ENCODE measurements at places on chromosomes 7 and 10. TPM values are rescaled to one million over a fixed set of nuclear protein-coding genes. Genes with fewer than 3 reads are reported as not detected.

The SLC26A5 gene
- total RNA-seq: not detected

GRCh38 chr10:75924309-75924902 lies 493.0 kb downstream of the LRMDA start:
- H3K4me3 ChIP-seq: no peak overlapping the region
- no peaks in the 10 kb centered on the region for H3K4me1 ChIP-seq

GRCh38 chr7:123640583-123640982 lies 15.1 kb upstream of the LMOD2 start:
- peaks cover 12% of the 10 kb centered on the region for H3K4me1 ChIP-seq
- H3K4me3 ChIP-seq: no peak overlapping the region
- H3K36me3 ChIP-seq: no peaks in the 10 kb centered on the region
- no peak for DNase-seq
- no peak overlapping the region for H3K27ac ChIP-seq

- no peak overlapping the region for H3K4me3 ChIP-seq
- no peak for DNase-seq
- no peaks in the 10 kb centered on the region for H3K27me3 ChIP-seq
- no peaks in the 10 kb centered on the region for H3K36me3 ChIP-seq
Measured at GRCh38 chr10:70523057-70523456, 44.5 kb downstream of the PALD1 start.

DNA sequence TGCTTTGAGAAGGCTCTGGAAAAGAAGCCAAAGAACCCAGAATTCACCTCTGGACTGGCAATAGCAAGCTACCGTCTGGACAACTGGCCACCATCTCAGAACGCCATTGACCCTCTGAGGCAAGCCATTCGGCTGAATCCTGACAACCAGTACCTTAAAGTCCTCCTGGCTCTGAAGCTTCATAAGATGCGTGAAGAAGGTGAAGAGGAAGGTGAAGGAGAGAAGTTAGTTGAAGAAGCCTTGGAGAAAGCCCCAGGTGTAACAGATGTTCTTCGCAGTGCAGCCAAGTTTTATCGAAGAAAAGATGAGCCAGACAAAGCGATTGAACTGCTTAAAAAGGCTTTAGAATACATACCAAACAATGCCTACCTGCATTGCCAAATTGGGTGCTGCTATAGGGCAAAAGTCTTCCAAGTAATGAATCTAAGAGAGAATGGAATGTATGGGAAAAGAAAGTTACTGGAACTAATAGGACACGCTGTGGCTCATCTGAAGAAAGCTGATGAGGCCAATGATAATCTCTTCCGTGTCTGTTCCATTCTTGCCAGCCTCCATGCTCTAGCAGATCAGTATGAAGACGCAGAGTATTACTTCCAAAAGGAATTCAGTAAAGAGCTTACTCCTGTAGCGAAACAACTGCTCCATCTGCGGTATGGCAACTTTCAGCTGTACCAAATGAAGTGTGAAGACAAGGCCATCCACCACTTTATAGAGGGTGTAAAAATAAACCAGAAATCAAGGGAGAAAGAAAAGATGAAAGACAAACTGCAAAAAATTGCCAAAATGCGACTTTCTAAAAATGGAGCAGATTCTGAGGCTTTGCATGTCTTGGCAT lies 4.8 kb downstream of the IFIT2 start:
- H3K4me1 ChIP-seq: peaks cover 27% of the 10 kb centered on the region
- H3K36me3 ChIP-seq: no peaks in the 10 kb centered on the region
- no peak for DNase-seq
- H3K27ac ChIP-seq: no peak overlapping the region
- no peaks in the 10 kb centered on the region for H3K27me3 ChIP-seq
- H3K4me3 ChIP-seq: no peak overlapping the region

DNA sequence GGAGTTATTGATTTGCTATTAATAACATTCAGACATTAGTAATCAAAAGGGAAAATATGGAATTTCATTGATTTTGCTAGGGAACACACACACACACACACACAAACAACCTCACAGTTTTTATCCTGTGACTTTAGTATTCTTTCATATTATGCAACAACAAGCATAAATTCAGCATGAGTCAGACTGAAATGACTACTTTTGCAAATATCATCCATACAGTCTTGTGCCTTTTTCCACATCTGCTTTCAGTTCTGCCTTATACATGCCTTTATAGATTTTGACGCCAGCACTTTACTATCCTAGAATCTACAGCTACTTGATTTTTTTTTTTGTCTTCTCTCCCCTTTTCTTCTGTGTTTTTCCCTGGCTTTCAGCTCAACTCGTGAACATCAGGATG lies 975.8 kb upstream of the LRRTM3 start:
- H3K27ac ChIP-seq: no peak overlapping the region
- no peaks in the 10 kb centered on the region for H3K4me1 ChIP-seq
- H3K4me3 ChIP-seq: no peak overlapping the region
- H3K27me3 ChIP-seq: no peaks in the 10 kb centered on the region
- H3K36me3 ChIP-seq: no peaks in the 10 kb centered on the region

DNA sequence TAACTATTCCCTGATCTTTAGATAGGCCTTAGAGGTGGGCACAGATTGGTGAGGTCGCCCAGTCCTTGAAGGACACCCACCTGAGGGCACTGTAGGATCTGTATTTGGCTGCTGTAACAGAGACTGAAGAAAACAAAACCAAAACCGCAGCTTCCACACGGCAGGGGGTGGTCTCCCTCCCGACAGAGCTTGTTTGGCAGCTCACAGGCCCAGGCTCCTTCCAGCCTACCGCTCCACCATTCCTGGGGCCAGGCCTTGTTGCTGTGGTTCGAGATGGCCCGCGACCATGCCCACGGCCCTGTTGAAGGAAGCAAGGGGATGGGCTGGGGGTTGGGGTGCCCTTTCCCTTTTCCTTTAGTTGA lies 30.4 kb downstream of the ZNF783 start:
- H3K27ac ChIP-seq: no peak overlapping the region
- no peaks in the 10 kb centered on the region for H3K36me3 ChIP-seq
- no peaks in the 10 kb centered on the region for H3K4me1 ChIP-seq
- H3K4me3 ChIP-seq: no peak overlapping the region

GRCh38 chr10:61179771-61180170 lies 235.8 kb upstream of the RHOBTB1 start:
- H3K27ac ChIP-seq: no peak overlapping the region
- DNase-seq: no peak
- H3K27me3 ChIP-seq: no peaks in the 10 kb centered on the region
- H3K4me1 ChIP-seq: no peaks in the 10 kb centered on the region
- H3K4me3 ChIP-seq: no peak overlapping the region

DNA sequence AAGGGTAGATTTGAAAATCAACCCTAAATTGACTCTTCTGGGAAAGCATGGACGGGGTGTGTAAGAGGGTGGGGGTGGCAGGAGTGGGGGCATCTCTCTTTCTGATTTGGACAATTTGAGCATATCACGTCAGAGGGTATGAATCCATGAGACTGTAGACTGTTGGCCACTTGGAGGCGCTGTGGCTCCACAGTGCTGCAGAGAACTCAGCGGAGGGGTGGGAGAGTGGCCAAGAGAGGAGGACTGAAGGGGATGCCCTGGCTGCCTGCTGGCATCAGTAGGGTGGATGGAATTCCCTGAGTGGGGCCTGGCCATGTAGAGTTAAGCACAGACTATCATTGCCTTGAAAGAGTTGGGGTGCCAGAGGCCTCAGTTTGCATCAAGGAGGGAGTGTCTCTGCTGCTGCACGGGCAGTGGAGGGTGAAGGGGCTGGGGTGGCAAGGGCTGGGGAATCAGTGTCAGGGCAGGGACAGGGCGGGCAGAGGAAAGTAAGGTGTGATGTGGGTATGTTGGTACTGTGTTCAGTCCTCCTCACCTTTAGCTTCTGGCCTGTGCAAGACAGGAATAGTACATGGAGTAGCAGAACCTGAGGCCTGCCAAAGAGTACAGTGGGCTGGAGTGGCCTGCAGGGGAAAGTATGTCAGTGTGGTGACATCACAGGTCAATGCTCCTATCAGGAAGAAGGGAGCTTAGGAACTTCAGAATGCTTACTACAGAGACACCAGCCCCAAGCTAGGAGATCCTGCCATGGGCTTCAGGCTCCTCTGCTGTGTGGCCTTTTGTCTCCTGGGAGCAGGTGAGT lies 133.5 kb upstream of the PRSS58 start:
- H3K27me3 ChIP-seq: peaks cover 14% of the 10 kb centered on the region
- H3K36me3 ChIP-seq: no peaks in the 10 kb centered on the region
- no peak overlapping the region for H3K4me3 ChIP-seq
- no peaks in the 10 kb centered on the region for H3K4me1 ChIP-seq
- peak; percentile 35 for DNase-seq
- H3K27ac ChIP-seq: no peak overlapping the region

DNA sequence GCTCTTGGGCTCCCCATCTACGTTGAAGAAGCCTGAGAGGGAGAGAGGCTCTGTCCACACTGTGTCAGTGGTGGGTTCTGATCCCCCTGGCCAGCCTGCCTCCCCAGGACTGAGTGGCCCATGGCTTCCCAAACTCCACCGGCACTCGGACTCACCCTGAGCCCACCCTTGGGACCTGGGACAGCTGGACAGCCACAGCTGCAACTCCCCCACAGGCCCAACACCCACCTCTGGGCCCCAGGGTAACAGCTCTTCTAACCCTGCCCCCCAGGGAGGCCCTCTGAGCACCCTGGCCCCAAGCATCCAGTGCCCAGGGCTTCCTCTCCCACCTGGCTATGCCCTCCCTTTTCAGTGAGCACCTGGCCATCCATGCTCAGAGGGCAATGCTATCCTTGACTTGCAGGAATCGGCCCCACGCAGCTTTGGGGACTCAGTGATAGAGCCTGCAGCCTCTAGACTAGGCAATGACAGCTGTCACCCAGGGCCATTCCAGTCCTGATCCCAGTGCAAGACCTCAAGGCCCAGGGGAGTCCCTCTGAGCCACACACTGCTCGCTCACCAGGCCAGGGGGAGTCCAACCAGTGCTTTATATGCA lies 17.9 kb downstream of the OGDHL start:
- no peaks in the 10 kb centered on the region for H3K36me3 ChIP-seq
- H3K27ac ChIP-seq: no peak overlapping the region

Measured in GM23248 (cell line).